ENCODE measurements at places on chromosomes 5 and 9.

DNA sequence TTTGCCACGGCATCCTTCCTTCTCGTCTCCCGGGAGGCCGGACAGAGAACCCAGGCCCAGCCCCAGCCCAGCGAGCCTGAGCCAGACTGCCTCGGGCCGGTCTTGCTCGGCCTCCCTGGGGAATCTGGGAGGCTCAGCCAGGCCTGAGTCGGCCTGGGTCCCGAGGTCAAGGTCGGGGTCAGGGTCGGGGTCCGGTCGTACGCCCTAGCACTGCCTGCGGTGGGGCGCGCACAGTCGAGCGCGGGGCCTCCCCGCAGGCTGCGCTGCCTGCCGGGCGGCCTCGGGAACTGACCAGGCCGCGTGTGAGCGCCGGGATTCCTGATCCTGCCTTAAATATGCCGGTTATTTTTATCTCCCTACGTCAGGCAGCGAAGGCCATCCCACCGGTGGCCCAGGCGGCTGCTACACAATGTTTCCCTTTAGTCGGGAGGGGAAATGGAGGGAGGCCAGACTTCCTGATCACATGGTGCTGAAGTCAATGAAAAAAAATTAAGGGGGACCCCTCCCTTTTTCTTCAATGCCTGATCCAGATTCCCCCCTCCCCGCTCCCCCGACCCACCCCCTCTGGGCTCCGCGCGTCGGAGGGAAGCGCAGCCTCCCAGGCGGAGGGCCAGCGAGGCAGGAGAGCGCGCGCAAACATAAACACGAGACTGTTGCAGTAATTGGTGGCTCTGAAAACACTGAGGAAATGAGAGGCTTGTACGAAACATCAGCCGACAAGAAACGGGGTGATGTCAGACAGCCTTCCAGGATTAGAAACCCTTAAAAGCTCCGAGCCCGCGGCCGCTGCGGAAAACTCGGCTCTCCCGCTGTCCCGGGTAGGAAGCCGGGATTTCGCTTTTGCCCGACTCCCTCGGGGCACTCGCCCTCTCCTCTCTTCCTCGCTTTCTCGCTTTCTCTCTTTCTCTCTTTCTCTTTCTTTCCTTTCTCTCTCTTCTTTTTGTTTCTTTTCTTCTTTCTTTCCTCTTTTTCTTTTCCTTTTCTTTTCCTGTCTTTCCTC is 148.2 kb upstream of the KLF4 start:
- peak; percentile 40 for DNase-seq

DNA sequence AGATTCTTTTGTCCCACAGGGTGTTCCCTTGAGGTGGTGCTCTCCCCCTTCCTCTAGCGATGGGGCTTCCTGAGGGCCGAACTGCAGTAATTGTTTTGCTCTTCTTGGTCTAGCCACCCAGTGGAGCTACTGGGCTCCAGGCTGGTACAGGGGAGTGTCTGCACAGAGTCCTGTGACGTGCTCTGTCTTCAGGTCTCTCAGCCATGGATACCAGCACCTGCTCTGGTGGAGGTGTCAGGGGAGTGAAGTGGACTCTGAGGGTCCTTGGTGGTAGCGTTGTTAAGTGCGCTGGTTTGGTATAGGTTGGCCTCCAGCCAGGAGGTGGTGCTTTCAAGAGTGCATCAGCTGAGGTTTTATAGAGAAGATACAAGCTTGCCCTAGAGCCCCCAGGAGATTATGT is 20.4 kb upstream of the CEP72 start:
- no peak for DNase-seq

- no peak for DNase-seq
Measured at GRCh38 chr9:95344735-95345325, 27.3 kb upstream of the FANCC start.

DNA sequence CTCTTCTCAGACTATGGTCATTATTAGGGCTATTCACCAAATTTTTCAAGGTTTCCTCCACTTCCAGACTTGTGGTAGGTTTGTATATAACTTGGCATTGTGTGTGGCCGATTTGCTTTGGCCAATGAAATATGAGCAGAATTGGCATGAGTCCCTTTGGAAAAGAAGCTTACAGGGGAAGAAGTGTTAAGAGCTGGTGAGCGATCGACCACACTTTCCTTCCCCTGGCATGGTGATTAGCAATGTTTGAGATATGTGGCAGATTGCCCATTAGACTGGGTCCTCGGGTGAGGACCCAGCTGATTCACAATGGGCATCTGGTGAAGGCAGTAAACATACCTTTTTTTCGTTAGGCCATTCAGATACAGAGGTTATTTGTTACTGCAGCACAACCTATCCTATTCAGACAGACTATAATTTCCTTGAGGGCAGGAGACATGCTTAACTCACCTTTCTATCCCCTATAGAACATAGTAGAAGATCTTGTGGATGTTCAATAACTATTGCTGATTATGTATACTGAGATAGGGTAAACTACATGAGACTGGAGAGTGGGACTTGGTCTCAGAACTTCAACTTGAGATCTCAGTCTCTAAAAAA is 62.8 kb upstream of the KLF9 start:
- no peak for DNase-seq

DNA sequence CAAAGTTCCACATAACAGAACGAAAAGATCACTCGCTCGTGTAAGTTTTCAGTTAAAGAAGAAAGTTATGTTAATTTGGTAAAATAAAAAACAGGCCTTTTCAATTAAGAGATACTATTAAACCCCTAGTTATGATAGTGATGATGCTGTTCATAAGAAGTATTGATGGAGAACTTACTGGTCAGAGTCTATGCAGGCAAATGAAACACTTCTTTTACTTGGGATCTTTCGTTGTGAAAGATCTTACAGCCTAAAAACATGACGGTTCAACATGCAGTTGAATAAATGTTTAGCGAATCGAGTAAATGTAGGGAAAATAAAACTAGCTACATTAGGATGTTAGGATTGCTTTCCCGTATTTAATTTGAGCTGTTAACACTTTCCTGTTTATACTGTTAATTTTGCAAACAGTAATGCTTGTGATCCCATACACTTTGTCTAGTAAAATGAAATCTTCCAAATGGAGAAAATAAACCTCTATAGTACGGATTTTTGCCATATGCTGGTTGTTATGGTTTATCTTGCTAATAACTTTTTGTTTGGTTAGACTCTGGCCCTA is 2.0 kb downstream of the RHOBTB3 start:
- DNase-seq, result no peak

- no peak for DNase-seq
Measured at GRCh38 chr9:96073531-96074480, 198.3 kb downstream of the ERCC6L2 start.

DNA sequence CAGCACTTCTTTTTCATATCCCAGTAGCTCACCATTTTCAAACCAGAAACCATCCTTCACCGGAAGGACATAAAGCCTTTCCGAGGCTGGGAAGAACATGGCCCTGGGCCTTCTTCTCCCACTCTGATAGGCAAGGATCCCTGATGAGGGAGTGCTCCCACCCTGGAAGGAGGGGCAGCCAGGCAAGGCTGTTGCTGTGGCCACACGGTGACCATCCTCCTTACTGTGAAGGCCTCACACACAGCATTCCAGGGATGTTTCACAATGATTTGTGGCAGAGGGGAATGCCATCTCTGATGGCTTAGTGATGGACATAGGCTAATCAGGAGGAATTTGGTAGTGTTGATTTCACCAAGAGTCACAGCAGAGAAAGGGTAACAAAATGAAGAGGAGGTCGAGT is 130.7 kb downstream of the ADAMTS12 start:
- DNase-seq, result peak; percentile 9

DNA sequence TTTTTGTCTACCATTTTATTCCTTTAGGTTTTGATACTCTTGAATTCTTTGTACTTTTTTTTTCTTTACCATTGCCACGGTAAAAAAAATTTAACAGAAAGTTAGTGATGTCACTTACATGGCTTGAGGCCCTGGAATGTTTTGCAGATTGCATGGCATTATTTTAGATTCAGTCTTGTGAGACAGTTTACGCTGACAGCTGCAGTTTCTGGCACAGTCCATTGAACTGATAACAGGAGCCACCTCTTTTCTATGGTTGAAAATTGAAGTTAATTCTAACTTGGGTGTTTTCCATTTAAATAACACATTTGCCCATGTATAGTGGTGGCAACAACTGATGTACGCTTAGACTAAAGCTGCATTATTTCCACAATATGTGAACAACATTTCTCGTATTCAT is 1028.5 kb downstream of the CDH18 start:
- no peak for DNase-seq

GRCh38 chr5:30209755-30210154 is 983.7 kb upstream of the CDH6 start:
- DNase-seq, result no peak

- no peak for DNase-seq
Measured at GRCh38 chr9:114221706-114222465, 66.5 kb downstream of the COL27A1 start.

DNA sequence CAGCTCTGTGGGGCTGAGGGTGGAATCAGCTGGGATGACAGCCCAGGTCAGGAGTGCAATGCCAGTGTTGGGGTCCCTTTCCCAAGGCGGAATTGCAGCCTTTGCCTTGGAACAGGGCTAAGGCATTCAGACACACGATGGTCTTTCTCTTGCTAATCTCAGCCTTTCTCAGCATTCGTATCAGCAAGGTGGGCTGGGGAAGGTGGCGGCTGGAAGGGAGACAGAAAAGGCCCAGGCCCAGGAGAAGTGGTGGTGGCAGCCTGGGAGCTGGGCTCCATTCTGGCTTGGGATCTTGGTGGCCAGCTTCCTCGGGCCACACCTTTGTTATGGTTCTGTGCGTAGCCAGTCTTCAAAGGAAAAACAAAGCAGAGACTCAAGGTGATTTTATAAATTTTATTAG is 1.1 kb upstream of the ARHGEF28 start:
- DNase-seq, result no peak

DNA sequence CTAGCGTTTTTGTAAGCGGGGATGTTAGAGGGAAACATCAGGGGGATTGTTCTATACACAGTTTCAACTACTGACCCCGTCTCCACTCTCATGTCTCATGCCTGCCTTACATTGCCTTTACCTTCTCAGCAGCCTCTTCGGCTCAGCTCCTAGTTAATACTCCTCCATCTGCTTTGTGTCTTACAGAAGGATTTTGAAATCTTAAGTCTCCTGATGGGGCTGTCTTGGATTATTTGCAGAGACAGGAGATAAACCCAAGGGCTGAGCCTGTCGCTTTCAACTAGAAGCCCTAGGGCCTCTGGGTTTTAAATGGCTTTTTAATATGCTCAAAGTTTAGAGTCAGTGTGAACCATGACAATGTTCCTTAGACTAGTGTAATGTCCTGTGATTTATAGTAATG is 161.5 kb downstream of the CARTPT start:
- no peak for DNase-seq

- DNase-seq, result no peak
Measured at GRCh38 chr5:104569621-104570020, 1007.0 kb upstream of the NUDT12 start.

GRCh38 chr9:15227491-15227890 is 79.5 kb downstream of the TTC39B start:
- DNase-seq, result no peak

DNA sequence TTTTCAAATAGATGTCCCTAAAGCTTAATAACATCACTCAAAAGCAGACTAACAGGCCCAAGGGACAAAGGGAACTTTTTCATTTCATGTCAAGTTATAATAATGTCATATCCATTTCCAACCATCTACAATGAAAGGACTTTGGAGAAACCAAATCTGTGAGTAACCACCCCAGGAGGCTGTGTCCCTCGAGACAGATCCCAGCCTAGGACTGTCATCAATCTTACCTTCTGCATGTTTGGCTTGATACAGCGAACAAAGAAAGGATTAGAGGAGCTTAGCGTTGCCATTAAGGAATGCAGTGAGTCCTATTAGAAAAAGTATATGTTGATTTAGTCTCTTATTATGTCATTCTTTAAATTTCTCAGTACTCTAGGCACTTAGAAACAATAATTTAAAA is 137.8 kb upstream of the RETREG1 start:
- peak; percentile 75 for DNase-seq

GRCh38 chr9:84314306-84314705 is 26.3 kb downstream of the SLC28A3 start:
- no peak for DNase-seq

- DNase-seq, result no peak
Measured at GRCh38 chr5:36820900-36821299, 55.7 kb upstream of the NIPBL start.

GRCh38 chr5:143025376-143025775 is 255.2 kb downstream of the ARHGAP26 start:
- DNase-seq, result no peak

DNA sequence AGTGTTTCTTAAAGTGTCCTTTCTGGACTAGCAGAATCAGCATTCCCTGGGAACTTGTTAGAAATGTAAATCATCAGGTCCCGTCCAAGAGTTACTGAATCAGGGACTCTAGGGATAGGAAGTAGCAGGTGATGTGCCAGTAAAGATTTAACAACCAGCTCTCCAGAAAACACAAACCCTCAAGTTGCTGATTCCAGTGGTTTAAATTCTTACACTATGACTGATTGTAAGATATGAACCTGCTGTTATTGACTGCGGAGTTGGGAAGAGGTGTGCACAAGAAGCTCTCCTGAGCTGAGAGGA is 39.1 kb upstream of the BASP1 start:
- DNase-seq, result no peak

- no peak for DNase-seq
Measured at GRCh38 chr5:71588533-71588885, 1.4 kb downstream of the MCCC2 start.

GRCh38 chr5:41186143-41186542 is 27.2 kb downstream of the C6 start:
- no peak for DNase-seq

- no peak for DNase-seq
Measured at GRCh38 chr5:76972689-76973088, 19.8 kb downstream of the CRHBP start.

DNA sequence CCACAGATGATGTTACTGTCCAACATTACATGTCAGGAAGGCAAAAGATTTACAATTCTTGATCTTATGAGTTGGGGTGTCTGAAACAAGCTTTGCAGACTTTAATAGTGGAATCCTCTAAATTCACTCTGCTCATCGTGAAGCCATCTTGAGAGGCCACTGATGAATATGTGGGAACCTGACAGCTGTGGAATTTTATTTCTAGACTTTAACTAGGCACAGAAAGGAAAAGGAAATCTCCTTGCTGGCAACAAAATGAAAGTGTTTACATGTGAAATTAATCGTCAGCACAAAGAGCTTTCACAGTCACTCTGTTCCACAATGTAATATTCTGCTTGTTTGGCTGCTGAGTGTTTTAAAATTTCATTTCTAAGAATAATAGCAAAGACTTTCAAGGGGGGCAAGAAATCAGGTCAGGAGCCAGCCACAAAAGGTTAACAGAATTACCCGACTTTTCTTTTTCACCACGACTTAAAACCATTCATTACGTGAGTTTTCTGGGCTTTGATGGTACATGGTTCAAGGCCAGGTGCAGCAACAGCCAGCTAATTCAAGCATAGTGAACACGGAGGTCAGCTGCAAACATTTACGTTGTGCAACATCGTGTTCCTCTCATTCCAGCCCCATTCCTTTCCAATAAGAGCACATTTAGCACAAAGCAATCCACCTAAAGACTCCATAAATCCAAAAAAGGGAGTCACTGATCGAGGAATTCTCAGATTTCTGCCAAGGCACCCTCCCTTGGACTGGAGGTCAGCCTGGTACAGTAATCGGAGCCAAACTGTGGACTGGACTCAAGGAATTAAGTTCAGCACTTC is 14.6 kb downstream of the NREP start:
- no peak for DNase-seq

GRCh38 chr5:87081511-87082372 is 185.9 kb upstream of the RASA1 start:
- DNase-seq, result no peak
